CD4-positive, alpha-beta T cell treated with Interleukin-21 for 1 hour (primary cell): ENCODE measurements at places on chromosomes 5 and 9.

- DNase-seq, result peak; percentile 83
These were observed 24.5 kb upstream of the SEMA4D start for GRCh38 chr9:89522261-89522958.

DNA sequence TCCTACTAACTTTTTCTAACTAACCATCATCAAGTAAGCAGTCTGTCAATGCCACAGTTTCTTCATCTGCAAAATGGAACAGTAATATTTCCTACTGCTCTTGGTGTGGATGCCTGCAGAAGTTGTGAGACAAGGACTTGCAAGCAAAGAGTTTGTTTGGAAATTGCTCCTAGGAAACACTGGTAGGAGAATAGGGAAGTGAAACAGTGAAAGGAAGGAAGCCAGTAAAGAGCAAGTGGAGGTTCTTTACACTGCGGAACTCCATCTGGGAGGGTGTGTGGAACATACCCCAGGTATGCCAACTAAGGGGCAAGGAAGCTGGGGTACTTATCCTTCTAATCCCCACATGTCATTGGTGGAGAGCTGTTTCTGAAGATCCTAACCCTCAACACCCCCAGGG lies 119.9 kb downstream of the FOXD1 start:
- DNase-seq, result no peak

DNA sequence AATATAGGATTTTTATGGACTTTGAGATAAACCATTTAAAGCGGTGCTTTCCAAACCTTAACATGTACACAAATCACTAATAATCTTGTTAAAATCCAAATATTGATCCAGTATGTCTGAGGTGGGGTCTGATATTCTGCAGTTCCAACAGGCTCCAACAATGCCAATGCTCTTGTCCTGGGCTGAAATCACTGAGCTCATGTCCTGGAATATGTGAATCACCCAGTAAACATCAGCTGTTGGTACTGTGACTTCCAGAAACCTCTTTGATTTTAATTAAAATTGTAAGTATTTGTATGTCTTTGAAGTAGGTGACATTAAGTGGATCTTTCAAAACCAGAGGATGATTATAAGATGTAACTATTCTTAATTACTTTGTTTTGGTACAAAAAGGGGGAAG lies 52.8 kb upstream of the CAST start:
- DNase-seq, result no peak

- peak; percentile 24 for DNase-seq
These were observed 111.9 kb downstream of the NR6A1 start for GRCh38 chr9:124659099-124659659.

GRCh38 chr5:53730943-53731342 lies 170.5 kb downstream of the NDUFS4 start:
- no peak for DNase-seq

- DNase-seq, result no peak
These were observed 19.7 kb downstream of the FANCC start for GRCh38 chr9:95297760-95298159.

DNA sequence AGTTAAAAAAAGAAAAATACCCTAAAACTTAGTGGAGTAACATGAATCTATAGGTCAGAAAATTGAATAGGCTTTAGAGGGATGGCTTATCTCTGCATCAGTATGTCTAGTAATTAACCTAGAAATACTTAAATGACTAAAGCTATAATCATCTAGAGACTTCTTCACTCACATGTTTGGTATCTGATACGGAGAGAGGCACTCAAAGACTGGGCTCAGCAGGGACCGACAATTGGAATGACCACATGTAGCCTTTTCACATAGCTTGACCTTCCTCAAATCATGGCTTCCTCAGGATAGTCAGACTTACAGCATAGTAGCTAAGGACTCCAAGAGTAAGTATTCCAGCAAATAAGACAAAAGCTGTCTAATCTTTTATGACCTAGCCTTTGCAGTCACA lies 105.3 kb upstream of the RORB start:
- no peak for DNase-seq

DNA sequence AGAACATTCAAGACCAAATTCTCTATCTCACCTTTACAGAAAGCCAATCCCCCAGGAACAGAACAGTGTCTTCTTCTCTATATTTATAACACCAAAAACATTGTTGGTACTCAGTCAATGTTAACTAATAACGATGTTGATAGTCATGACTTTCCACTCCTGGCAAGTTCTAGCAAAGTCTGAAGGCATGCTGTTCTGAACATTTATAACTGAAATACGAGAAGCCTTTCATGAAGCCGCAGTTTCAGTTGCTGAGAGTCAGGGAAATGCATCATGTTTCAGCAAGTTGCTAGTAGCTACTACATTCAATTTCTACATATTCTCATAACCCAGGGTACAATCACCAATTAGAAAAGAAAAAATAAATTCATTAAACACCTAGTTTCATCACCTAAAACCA lies 301.4 kb downstream of the PDE4D start:
- DNase-seq, result no peak

GRCh38 chr5:142356349-142356715 lies 31.5 kb upstream of the SPRY4 start:
- DNase-seq, result no peak

DNA sequence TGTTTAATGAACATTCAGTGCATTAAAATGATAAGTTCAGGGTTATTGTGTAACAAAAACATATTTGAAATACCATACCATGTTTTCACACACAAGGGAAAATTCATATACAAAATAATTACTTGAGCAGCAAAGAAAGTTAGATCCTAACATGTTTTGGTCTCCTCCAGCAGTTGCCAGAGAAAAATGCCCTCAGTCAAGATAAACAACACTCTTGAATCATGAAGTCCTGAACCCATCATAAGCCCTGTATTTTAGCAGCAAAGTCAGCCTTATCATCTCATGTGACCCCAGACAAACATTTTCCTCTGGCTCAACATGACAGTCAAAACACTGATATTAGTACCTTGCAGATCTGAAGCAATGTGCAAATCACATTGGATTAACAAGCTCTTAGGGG lies 1541.1 kb upstream of the WWC1 start:
- DNase-seq, result no peak

- DNase-seq, result no peak
These were observed 56.7 kb upstream of the CLINT1 start for GRCh38 chr5:157915638-157916037.

- no peak for DNase-seq
These were observed 53.4 kb downstream of the COL23A1 start for GRCh38 chr5:178536541-178537466.
